ENCODE measurements at places on chromosomes 2 and 18.

- no peak for DNase-seq
Observed at GRCh38 chr2:239262484-239263230, 138.2 kb downstream of the HDAC4 start.

DNA sequence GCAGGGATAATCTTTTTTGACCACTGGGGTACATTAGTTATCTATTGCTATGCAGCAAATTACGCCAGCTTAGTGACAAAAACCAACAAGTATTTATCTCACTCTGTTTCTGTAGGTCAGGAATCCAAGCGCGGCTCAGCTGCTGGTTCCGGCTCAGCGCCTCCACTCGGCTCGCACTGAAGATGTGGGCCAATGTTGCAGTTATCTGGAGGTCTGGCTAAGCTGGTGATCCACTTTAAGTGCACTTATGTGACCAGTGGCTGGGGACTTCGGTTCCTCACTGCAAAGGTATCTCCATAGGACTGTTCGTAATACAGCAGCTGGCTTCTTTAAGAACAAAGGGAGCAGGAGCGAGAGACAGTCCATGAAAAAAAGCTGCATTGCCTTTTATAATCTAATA lies 591.9 kb downstream of the TMEM182 start:
- DNase-seq = no peak

- DNase-seq = no peak
Observed at GRCh38 chr18:58562146-58562998, 66.5 kb downstream of the ALPK2 start.

GRCh38 chr2:217908544-217908943 lies 94.3 kb downstream of the TNS1 start:
- DNase-seq = no peak

- DNase-seq = no peak
Observed at GRCh38 chr18:63850636-63851035, 36.9 kb upstream of the SERPINB2 start.

DNA sequence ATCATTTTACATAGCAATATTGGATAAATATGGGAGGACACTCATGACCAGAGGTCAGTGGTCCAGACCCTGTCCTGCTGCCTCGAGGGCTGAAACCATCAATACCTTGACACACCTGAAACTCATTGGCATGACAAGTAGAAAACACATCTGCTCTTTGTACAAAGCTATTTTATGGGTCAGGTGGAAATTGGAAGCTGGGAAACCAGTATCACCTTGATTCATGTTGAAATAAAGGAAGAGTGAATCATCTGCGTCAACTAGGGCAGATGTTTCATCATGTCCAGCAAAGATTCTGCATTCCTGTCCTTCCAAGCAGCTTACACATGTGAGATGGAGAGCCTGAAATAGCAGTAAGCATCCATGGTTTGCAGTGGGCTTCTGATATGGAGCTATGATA lies 80.0 kb upstream of the ERBB4 start:
- DNase-seq = no peak

GRCh38 chr2:98727369-98728087 lies 3.4 kb downstream of the MGAT4A start:
- DNase-seq = no peak

GRCh38 chr2:237743561-237744269 lies 54.9 kb upstream of the RBM44 start:
- no peak for DNase-seq

- no peak for DNase-seq
Observed at GRCh38 chr18:23963443-23964165, 51.0 kb upstream of the TTC39C start.

- no peak for DNase-seq
Observed at GRCh38 chr18:53948991-53949390, 275.5 kb downstream of the MBD2 start.

DNA sequence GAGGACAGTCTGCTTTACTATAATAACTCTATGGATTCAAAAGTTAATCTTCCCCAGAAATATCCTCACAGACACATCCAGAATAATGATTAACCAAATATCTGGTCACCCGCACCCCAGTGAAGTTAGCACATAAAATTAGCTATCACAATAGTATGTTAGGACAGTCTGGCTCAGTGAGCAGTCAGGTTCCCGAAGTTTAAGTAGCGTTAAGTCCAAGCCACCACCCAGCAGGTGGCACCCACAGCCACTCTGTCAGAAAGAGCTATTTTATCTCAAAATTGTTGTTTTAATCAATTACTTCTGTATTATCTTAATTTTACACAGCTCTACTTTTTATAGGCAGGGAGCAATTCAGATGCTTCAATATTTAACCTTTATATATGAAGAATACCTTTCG lies 537.5 kb downstream of the MBD2 start:
- no peak for DNase-seq

GRCh38 chr2:133486771-133487191 lies 81.5 kb downstream of the NCKAP5 start:
- DNase-seq = no peak

DNA sequence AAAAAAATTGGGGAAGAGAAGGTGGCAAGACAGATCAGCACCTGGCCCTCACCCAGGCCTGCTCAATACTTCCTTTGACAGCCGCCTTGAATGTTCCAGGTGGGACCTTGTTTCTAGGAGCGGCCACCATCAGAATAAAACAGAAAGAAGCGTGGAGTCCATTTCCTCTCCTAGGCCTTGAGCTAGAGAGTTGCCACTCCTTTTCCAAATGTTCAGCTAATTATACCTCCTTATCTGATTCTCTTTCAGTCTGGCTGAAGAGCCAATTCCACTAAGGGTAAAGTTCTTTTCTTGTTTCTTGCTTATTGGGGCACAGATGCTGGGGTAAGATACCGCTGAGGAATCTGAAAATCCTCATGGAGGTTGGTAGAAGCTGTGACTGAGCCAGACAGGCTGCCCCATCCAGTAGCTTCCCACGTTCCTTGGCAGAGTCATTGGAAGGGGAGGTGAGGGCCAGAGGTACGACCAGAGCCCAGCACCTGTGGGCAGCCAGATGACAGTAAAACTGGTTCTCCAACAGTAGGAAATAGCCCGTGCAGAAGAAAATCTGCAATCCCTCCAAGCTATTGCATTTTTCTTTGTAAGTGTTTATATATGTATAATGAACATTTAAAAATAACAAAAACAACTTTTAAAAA lies 51.5 kb downstream of the PLB1 start:
- no peak for DNase-seq

DNA sequence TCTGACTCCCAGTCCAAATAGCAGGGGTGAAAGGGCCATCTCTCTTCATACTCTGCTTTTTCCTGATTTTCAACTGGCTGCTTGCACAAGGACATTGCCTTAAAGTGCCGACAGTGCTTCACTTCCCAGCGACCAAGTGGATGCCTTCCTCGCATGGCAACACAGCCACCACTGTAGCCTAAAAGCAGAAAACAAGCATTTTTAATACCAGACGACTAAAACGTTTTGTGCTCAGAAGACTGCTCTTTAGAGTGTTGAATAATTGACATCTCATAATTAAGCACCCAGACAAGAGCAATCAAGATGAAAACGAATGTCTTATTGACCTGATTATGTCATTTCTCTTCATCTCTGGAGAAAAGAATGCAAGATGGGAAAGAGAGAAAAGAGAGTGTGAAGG lies 75.2 kb downstream of the PLA2R1 start:
- DNase-seq = no peak
